ENCODE measurements at places on chromosomes 6 and 20.
A peak's percentile ranks its signal among the peaks of the same experiment; 100 is the strongest.

GRCh38 chr6:113920663-113921267, 50.2 kb downstream of the HDAC2 start:
- DNase-seq: no peak

DNA sequence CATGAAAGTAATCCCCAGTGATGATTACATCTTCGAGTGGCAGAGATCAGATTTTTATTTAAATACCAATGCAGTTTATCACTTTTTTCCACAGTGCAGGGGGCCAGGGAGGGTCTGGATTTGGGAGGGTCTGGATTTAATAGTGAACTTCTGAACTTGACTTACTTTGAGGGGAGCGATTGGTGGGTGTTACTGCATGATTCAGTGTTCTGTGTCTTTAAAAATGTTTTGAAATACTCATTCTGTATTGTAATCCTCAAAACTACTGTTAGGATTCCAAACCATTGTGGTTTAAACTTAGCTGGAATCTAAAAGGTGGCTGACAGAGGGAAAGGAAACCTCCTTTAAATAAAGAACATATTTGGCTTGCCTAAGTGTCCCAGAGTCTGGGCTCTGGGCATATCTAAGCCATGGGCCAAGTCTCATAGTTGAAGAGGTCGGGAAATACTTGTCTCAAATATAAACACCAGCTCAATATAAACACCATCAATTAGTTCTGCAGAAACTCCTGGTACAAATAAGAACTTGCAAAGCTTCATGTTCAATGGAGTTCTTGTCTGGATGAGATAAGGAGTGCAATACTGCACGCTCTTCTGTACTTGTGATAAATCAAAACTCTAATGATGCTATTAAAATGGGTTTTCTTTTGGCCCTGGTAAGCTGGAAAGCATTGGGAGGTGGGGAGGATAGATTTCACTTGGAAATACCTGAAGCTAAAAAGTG, 14.4 kb downstream of the JARID2 start:
- peak; percentile 89 for DNase-seq

DNA sequence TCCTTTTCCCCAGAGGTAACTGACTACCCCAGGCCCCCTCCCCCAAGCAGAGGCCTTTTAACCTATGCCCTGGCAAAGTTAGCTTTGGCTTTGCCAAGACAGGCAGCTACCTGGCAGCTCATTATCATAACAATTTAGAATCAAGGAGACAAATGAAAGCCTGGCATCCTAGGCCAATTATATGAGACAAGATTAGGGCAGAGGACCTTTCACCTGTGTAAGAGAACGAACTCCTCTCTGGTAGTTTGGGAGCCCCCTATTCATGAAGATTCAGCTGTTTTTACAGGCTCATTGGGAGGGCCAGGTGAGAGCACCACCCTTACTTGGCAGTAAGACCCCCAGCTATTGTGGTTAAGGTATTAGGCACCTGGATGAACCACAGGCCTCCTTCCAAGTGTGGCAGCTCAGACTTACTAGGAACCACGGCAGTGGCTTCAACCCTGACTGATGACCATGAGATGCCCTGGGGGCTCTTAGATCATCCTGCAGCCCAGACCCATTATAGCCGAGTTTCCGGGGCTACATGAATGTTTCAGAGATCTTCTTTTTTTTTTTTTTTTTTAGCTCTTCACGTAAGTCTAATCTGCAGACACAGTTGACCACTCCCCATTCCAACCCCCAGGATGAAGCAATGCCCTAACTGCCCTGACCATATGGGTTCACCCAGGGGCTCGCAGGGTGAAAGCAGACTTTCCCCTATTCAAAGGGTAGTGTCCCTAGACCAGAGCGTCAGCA, 56.2 kb downstream of the RAB44 start:
- peak; percentile 75 for DNase-seq

DNA sequence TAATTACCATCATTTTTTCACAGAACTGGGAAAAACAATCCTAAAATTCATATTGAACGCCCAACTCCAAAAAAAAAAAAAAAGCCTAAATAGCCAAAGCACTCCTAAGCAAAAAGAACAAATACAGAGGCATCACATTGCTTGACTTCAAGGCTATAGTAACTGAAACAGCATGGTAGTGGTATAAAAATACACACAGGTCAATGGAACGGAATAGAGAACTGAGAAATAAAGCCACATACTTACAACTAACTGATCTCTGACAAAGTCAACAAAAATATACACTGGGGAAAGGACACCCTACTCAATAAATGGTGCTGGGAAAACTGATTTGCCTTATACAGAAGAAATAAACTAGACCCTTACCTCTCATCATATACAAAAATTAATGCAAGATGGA, 89.6 kb downstream of the MRAP2 start:
- DNase-seq: no peak

DNA sequence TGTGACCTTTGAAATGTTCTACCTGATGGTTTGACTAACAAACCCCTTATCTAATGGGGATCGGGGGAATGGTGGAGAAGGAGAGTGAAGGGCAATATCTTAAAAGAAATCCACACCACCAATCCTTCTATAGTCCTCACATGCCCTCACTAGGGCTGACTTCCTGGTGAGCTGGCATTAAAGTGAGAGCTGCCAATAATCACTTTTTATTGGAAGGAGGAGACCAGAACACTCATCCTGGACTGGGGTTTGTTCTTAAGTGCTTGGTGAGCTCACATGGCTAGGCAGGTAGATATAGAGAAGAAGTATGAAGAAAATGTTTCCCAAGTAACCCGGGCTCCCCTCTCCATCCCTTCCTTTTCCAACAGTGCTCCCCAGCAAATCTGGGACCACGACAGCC, 49.8 kb downstream of the SCGN start:
- no peak for DNase-seq

GRCh38 chr6:158081657-158081935, 86.5 kb downstream of the SERAC1 start:
- no peak for DNase-seq

- peak; percentile 67 for DNase-seq
These were observed 27.5 kb upstream of the MARCKS start for GRCh38 chr6:113829696-113830045.

- no peak for DNase-seq
These were observed 6.5 kb downstream of the NCOA7 start for GRCh38 chr6:125797120-125797885.

DNA sequence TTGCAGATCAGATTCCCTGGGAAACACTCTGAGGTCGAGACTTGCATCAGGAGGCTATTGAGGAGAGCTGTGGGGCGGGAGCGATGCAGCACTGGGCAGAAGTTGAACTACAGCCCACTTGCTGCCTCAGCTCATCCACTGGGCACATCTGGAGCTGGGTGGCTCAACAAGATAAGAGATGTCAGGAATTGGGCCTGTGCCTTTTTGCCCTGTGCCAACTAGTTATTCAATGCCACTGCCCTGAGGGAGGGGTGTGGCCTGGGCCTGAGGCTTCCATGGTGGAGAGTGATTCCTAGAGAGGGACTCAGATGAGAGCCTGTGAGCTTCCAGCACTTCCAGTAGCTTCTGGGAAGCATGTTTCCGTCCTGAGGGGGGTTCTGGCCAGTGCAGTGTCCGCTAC, 32.7 kb downstream of the BRPF3 start:
- DNase-seq: no peak

- no peak for DNase-seq
These were observed 202.1 kb upstream of the SNX9 start for GRCh38 chr6:157620944-157621343.

- DNase-seq: peak; percentile 13
These were observed 40.6 kb downstream of the KCNS1 start for GRCh38 chr20:45060294-45060693.

GRCh38 chr20:37280403-37280802, 9.1 kb upstream of the MANBAL start:
- no peak for DNase-seq

DNA sequence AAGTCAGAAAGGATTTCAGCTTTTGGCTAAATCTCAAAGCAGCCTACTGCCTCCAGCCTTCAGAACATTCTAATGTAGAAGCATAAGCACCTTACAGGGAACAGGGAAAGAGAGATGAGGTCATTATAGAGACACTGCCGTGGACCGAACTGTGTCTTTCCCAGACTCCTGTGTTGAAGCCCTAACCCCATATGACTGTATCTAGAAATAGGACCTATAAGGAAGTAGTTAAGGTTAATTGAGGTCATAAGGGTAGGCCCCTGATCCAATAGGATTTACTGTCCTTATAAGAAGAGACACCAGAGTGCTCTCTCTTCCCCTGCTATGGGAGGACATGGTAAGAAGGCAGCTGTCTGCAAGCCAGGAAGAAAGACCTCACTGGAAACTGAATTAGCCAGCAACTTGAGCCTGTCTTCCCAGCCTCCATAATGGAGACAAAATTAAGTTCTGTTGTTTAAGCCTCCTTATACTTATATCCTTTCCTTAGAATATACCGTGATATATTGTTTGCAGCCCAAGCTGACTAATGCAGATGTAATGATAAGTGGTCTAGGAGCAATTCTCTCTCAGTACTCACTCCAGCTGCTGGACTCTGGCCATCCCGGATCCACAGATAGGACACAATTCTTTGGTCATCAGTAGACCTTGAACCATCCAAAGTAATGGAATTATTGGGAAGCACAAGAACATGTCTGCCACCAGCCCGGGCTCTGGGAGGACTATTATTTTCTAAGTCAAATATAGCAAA, 71.4 kb downstream of the ALDH5A1 start:
- DNase-seq: peak; percentile 48

DNA sequence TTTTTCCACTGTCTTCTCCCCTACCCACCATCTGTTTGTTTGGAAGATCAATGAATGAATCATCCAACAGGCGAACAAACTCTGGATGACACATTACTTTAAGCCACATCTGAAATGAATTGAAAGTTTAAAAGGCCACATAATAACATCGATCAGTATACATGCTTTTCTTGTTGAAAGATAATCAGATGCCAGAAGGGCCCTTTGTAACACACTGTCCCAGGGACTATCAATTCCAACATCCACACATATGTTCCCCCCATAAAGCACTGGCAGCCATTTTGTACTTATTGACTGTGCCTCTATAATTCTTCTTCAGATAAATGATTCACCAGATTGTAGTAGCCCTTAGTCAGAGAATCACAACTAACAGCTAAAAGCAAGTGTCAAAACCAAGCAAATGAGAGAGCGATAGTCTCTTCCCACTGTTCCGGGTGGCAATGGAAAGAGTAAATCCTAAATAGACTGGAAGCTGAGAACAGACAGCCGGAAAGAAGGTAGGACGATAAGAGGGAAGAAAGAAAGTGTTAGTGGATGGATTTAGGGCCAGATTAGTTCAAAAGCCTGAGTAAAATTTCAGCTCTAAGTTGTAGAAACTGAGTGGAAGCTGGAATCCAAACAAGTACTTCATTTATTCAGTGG, 184.9 kb upstream of the TENT5A start:
- DNase-seq: peak; percentile 67

- DNase-seq: no peak
These were observed 26.9 kb upstream of the CBLN4 start for GRCh38 chr20:56032251-56032650.

GRCh38 chr6:116298973-116299372, 19.2 kb upstream of the TSPYL1 start:
- no peak for DNase-seq

- DNase-seq: no peak
These were observed 374.1 kb upstream of the MANEA start for GRCh38 chr6:95203153-95203754.

Measured in EL (cell line).